Cardiac muscle cell (in vitro differentiated cells and primary cell): ENCODE measurements at places on chromosomes 13 and 19. TPM values are rescaled to one million over a fixed set of nuclear protein-coding genes. Genes with fewer than 3 reads are reported as not detected.
A peak's percentile ranks its signal among the peaks of the same experiment; 100 is the strongest.

GRCh38 chr19:9796113-9796773 lies 22.6 kb downstream of the FBXL12 start:
- peak; percentile 88 for DNase-seq

- no peak for DNase-seq
These were observed 807.7 kb upstream of the GPC6 start for GRCh38 chr13:92418818-92419412.

DNA sequence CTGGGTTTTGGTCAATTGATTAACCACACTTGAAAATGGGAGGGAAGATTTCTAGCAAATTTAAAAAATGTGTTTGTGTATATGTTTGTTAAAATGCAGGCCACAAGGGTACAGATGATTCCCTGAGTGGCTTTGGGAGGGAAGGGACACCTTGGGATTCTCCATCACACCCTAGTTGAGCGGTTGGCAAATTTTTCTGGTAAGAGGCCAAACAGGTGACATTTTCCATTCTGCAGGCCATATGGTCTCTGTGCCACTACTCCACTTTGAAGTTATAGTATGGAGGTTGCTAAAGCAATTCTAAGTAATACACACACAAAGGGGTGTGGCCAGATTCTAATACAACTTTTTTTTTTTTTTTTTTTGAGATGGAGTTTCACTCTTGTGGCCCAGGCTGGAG lies 12.9 kb upstream of the MED26 start:
- no peak for DNase-seq

GRCh38 chr19:10095948-10096614 lies 6.4 kb downstream of the ANGPTL6 start:
- DNase-seq: peak; percentile 95

DNA sequence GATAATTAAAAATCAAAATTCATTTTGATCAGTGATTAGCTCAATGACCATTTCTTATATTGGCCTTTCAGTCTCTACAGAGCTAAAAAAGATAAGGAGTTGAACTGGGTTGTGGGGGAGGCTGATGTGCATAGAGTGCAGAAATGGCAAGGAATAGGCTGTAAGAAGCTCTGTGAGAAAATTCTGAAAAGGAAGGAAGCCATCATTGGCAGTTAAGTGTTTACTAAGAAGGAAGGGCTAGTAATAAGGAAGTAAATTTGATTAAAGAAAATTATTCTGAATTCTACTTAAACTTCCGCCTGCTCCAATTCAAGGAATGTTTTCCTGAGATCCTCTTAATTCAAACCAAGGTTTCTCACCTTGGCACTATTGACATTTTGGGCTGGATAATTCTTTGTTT lies 187.5 kb downstream of the MZT1 start:
- no peak for DNase-seq

GRCh38 chr19:32181216-32181920 lies 164.0 kb upstream of the ZNF507 start:
- DNase-seq: no peak

DNA sequence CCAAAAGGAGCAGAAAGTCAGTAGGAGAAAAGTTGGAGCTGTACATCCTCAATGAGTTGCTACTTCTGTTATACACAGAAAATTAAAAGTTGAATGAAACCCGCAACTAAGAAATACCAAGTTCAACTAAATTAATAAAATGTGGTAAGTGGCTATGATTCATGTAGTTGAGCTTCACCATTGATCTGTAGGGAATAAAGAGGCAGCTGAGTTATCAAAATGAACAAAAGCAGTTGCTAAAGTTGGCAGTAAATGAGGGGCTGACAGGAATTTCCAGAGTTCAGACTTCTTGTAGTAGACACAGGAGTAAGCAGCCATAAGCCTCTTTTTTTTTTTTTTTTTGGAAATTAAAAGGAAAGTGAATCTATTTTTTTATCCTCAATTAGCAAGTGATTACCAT lies 234.6 kb downstream of the POSTN start:
- no peak for DNase-seq

DNA sequence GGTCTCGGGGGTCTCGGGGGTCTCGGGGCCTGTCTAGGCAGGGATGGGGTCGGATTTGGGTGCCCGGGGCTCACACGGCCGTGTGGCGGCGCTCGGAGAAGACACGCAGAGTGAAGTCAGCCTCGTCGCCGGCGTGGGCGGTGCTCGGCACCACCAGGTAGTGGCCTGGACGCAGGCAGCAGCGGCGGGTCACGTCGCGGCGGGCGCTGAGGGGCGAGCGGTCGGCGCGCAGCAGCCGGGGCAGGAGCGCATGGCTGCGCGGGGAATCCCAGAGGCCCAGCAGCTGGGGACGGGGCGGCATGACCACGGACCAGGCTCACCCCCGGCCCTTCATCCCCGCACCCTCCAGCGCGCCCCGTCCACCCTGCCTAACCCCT lies 8.2 kb downstream of the CAPN12 start:
- no peak for DNase-seq

- peak; percentile 81 for DNase-seq
These were observed 114.6 kb downstream of the KDM4B start for GRCh38 chr19:5083547-5083965.

GRCh38 chr19:38045554-38046253 lies 138.7 kb downstream of the SIPA1L3 start:
- DNase-seq: no peak

- DNase-seq: no peak
These were observed 720 bp upstream of the HNRNPL start for GRCh38 chr19:38850436-38850975.

- no peak for DNase-seq
These were observed 5.3 kb upstream of the ZNF497 start for GRCh38 chr19:58367698-58368454.

- DNase-seq: peak; percentile 35
These were observed 751 bp downstream of the ZNF584 start for GRCh38 chr19:58409010-58409790.

GRCh38 chr13:78326633-78327032 lies 276.7 kb downstream of the POU4F1 start:
- DNase-seq: peak; percentile 12

DNA sequence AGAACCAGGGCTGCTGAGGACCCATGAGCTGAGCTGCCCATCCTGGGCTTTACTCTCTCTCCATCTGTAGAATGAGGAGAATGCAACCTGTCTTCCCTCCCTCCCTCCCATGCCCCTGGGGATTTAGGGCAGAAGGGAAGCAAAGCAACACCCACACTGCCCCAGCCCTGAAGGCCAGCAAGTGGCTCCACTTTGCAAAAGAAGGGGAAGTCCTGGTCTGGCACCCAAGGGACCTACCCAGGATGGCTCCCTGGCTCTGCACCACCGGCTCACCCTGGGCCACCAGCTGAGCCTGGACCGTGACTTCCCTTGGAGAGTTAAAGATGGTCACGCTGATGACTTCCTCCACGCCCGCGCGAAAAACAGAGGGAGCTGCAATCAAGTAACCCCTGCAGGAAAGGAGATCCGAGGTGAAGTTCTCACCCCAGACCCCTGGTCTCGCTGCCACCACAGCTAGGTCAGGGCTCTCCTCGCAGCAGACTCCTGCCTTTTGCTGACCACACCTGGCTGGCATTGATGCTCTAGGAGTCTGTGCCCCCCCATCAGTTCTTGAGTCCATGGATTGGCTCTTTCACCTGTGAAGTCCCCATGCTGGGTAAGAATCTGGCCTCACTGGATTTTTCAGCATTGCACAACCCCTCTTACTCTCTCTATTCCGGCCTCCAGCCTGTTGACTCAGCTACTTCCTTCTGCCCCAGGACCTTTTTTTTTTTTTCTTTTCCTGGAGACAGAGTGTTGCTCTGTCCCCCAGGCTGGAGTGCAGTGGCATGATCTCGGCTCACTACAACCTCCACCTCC lies 4.6 kb downstream of the CPAMD8 start:
- DNase-seq: peak; percentile 80

DNA sequence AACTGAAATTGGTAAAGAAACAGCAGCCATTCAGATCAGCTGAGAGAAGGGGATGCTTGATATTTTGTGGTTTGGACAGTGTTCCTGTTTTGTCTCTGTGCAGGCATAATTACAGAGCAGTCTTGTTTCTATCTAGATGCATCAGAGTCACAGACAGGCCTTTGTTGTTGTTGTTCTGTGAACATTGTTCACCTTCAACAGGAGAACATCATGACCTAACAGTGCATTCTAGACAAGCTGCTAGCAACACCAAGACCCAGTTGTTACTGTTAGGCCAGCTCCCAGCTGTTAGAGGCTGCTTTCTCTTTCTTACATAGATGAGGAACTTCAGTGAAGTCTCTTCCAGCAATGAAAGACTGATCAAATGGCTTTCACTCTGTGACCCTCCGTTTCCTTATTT lies 8.5 kb upstream of the LSR start:
- DNase-seq: no peak

DNA sequence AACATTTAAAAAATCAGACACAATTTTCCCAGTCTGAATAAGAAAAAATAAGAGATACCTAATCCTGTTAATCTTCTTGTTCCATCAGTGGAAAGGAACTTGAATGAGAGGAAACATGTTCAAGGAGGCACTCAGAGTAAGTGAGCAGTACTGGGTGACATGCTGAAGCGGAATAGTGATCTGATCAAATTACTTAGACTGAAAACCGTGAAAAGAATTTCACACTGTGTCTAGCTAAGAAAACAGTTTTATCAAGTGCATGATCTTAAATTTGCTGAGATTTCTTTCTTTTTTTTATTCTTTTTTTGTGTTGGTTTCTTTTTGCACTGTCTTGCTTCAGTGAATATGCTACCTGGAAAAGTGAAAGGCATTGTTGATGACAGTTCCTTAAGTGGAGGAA lies 249.5 kb upstream of the SLC10A2 start:
- DNase-seq: no peak

Gene IGFL3
- not detected in 2 replicates for total RNA-seq

Gene KIR3DL1
- not detected in 2 replicates for total RNA-seq

Gene ZNF320
- 55.0 and 56.3 TPM in 2 replicates for total RNA-seq

Gene FPR3
- not detected in 2 replicates for total RNA-seq

Gene OSCAR
- total RNA-seq: not detected in 2 replicates

Gene SIGLEC8
- not detected in 2 replicates for total RNA-seq

Gene TGFBR3L
- total RNA-seq: 0.46 and 3.2 TPM in 2 replicates

Gene KIR2DL3
- not detected in 2 replicates for total RNA-seq

Gene CEACAM8
- total RNA-seq: not detected in 2 replicates
